ENCODE measurements at places on chromosomes 2 and 18.

GRCh38 chr2:1854729-1855547, 110.6 kb upstream of the PXDN start:
- peak; percentile 33 for DNase-seq

DNA sequence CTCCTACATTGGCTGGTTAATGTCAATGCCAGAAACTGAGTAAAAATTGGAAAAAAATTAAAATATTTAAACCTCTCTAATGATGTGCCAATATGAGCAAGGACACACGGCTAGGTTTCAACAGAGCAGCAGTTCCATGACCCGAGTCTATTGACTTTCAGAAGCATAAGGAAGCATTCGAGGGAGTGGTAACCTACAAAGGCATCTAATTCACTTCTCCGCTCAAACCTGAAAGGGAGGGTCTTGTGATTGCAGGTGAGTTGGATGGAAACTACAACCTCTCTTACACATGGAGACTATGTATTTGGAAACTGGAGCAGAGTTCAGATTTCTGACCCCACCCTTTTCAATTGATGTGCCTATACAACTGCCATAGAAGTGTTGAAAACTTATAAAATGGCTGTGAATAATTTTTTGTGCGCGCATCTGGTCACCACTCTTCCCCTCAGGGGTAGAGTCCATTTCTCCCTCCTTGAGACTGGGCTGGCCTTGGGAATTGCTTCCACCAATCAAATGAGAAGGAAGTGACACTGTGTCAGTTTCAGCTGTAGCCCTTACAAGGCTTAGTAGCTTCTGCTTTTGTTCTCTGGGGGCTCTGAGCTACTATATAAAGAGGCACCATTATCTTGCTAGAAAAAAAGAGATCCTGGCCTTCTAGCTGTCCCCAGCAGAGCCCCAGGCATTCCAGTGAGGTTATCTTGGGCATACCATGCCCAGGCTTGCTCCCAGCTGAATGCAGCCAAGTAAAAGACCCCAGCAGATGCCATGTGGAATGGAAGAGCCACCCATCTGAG, 278.0 kb downstream of the EPHA4 start:
- no peak for DNase-seq

GRCh38 chr2:186570604-186571003, 19.3 kb upstream of the ITGAV start:
- peak; percentile 60 for DNase-seq

GRCh38 chr2:15811367-15811766, 129.0 kb upstream of the MYCN start:
- DNase-seq = no peak

DNA sequence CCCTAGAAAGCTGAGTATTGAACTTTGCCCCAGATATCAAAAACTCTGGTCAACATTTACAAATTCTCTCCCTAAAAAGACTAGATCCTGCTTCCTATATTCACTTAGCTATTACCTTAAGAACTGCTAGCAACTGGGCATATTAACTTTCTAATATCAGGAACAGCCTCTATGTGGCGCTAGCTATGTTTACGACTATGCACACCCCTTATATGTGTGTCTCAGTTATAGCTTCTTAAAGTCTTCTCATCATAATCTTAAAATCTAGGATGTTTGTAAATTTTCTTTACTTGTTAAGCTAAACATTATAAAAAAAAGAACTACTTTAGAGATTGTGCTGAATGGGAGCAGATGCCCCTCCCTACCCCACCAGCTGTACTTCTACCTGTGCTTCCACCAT, 1.7 kb upstream of the STAMBP start:
- DNase-seq = peak; percentile 43

DNA sequence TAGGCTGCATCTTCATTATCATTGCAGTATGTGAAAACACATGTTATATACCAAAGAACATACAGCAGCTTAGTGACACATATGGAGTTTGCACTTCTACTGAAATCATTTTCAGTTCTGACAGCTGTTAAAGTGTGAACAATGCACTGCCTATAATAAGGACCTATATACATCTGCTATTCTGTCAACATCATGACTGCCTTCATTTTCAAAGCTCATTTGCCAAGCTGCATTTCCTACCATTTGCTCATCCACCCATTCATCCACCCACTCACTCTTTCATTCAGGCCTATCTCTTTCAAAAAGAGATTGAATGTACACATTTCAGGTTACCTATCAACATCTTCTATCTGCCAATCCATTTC, 81.7 kb upstream of the STK17B start:
- DNase-seq = no peak

DNA sequence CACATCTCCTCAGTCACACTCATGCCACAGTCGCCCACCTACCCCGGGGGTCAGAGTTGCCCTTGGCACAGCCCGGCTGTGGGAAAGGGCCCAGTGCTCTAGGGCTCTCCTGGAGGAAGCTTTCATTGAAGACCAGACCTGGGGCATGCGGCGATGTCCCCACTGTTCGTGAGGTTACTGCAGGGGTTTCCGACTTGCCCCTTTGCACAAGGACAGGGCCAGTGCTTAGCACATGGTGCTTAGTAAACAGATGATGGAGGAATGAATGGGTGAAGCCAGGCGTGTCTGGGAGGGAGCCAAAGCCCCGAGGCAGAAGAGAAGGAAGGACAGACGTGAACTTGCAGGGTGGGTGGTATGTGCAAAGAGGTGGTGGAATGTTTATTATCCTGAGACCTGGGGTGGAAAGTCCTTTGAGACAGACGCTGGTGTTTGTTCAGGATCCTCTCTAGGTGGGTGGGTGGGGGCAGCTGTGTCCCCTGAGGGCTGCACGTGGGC, 205.9 kb upstream of the ARL4C start:
- no peak for DNase-seq

GRCh38 chr2:107376909-107377308, 449.8 kb upstream of the RGPD4 start:
- no peak for DNase-seq

GRCh38 chr2:144030791-144031190, 489.1 kb downstream of the ZEB2 start:
- no peak for DNase-seq

GRCh38 chr2:68387408-68388350, 22.6 kb downstream of the PLEK start:
- no peak for DNase-seq

DNA sequence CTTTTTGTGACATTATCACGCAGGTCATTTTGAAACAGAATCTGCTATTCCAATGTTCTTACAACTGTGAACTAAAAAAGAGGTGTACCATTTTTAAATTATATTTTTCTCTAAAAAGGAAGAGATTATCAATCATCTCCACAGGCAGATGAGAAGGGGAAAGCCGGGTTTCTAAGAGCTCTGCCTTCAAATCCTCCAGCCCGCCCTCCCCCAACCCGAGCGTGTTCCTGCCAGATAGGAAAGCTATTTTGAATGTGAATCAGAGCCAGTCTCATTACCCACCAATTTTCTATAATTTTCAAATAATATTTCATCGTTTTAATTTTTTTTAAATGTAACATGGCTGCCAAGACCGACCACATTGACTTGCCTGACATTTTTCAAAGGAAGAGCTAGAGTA, 65.9 kb downstream of the KCNF1 start:
- DNase-seq = no peak

DNA sequence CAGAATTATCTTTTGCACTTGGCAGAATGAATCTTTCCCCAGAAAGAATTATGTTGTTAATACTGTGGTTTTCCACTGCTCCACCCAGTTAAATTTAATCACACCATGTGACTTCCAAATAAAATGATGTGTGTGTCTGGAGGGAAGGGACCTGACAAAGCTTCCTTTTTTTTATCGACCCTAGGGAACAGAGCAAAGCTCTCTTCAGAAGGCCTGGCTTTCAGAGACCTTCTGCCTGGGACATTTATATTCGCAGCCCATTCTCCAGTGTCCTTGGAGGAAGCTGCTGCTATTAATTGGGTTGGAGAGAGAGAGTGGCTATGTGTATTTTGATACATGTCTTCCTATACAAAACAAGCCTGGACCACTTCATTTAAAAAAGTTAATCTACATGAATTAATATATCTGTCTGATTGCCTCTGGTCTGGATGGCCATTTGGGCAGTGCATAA, 233.7 kb downstream of the PRKCE start:
- DNase-seq = no peak

- DNase-seq = peak; percentile 88
These were observed 20.3 kb downstream of the SLC8A1 start for GRCh38 chr2:40431600-40431955.

GRCh38 chr18:44467718-44468117, 213.0 kb upstream of the SETBP1 start:
- DNase-seq = no peak

DNA sequence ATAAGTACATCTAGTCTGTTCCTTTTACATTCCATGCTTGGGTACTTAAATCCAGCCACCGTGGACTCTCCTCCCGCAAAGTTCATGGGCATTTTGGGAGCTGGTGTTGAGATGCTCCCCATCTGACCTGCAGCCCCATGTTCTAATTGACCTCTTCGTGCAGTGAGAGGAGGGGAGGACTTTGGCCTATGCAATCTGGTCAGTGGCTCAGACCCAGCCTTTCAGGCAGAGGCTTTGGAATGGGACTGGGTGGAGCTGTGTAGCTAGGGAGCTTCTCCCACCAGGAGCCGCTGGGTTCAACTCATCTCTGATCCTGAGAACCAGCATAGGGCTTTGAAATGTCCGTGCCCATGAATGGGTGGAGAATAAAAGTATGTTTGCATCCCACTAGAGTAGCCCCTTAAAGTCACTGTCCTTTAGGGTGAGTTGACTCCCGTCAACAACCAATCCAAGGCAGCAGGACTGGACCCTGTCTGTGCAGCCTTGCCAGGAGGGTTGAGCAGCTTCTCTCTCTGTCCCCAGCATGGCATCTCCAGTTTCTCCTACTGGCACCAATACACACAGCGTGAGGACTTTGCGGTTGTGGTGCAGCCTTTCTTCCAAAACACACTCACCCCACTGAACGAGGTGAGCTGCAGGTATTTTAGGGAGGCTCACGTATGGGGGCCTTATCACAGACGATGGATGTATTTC, 120.0 kb upstream of the PPP1CB start:
- DNase-seq = no peak

DNA sequence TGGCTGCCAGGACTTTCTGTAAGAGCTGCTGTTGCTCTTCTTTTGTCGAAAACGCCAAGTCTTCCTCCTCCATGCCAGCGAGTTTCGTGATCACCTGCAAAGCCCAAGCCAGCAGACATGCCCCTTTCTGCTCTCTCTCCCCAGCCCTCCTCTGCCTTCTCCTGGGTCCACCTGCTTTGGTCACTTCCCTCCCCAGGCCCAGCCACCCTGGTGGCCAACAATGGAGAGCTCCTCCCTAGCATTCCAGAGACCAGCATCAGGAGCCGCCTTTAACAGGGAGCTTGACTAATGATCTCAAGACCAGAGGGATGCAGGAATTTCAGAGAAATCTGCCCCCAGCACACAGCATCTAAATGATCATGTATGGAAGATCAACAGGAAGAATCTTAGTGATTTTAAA, 34.6 kb downstream of the ERCC3 start:
- DNase-seq = no peak

DNA sequence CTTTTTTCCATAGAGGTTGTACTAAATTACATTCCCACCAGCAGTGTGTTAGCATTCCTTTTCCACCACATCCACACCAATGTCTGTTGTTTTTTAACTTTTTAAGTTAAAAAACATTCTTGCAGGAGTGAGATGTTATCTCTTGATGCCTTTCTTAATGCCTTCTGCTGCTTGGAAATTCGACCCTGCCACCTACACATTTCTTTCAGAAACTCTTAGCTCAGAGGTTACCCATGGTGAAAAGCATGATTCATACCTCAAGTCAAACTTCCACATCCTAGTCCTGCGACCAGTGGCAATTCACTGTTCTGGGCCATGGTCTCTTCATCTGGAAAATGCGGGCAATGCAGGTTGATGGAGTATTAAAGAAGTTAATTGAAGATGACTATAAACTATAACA, 12.7 kb upstream of the HNMT start:
- peak; percentile 74 for DNase-seq

GRCh38 chr2:66441581-66442320, 6.8 kb downstream of the MEIS1 start:
- DNase-seq = no peak

DNA sequence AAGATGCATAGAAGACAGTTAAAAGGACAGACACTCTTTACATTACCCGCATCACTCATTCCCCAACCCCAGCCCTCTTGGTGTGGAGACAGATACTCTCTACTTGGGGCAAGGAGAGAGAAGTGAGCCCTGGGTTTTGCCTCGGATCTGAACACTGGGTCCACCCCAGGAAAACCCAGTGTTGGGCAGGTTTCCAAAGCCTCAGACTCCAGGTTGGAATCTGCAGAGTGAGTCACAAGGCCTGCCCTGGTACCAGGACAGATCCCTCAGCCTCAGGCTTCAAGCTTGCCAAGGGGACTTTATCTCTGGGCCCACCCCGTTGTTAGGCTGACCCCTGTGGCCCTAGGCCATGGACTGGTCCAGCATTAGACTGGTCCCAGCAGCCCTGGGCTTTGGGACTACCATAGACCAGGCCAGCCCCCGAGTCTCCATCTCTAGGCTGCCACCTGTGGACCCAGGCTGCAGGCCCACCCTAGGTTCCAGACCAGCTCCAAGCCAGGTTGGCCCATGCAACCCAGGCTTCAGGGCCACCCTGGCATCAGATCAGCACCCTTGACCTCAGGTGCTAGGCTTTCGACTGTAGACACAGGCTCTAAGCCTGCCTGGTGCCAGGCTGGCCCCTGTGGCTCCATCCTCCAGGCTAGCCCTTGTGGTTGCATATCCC, 112.8 kb downstream of the GULP1 start:
- DNase-seq = peak; percentile 12

All from fibroblast of skin of abdomen (primary cell).